ENCODE measurements at places on chromosomes 12 and 14.

DNA sequence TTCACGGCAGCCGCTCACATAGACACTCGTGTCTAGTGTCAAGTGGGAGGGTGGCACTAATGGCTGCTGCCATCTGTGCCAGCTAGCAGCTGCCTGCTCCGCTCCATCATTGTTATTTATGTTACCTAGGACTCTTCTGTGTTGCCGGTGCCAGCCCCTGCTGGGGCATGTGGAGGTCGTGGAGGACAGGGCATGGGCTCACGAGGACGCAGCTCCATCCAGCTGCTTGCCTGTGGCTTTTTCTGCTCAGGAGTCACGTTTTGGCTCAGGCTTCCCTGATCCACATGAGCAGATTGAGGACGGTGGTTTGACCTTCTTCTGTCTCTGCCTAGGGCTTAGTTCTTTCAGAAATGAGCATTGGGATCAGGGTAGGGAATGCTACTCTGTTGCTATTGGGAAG, 31.2 kb downstream of the TPCN1 start:
- no peak for DNase-seq

GRCh38 chr14:81534510-81535074, 939 bp upstream of the SEL1L start:
- DNase-seq = no peak

DNA sequence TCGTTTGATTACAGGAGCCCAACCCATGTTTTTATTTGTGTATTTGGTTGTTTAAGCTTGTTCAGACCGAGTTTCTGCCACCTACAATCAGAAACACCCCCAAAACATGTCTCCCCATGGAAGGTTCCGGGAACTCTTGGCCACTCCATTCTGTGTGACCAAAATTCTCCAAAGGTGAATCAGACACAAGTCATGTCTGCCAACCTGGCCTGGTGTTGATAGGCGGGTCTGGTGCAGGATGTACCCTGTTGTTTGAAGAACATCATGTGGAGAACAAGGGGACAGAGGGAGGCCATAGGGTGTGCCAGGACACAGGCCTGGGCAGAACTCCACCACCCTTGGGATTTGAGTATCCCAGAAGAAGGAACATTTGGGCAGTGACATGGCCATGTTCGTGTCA, 147.1 kb upstream of the MYL2 start:
- DNase-seq = no peak

- DNase-seq = no peak
These were observed 40.4 kb upstream of the PPP2R5C start for GRCh38 chr14:101721111-101721510.

- DNase-seq = no peak
These were observed 495.0 kb upstream of the TMPO start for GRCh38 chr12:98020376-98020775.

DNA sequence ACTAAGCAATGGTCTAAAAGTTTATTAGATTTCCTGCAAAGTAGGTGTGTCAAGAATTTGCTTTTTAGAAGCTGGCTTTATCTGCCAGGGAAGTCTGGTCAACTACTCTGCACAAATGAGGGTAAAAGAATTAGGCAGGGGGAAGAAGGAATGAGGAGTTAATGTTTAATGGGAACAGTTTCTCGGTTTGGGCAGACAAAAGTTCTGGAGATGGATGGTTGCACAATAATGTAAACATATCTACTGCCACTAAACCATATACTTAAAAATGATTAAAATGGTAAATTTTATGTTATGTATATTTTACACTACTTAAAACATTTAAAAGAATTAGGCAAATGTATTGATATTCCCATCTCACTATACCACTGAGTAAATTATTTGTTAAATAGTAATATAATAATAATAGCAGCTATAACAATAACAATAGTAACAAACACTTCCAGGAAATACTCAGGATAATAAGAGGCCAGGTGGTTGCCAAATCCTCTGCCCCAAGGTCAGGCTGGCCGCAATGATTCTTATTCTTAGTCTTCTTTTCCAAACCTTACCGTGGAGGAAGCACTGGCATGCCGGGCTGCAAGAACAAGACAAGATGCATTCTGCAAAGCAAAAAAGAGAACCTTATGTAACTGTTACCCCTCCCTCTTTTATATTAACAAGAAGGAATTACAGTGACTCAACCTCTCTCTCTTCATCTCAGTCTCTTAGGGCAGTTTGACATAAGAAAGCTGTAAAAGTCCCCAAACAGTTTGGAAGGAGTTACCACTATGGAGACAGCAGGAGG, 13.9 kb downstream of the CS start:
- no peak for DNase-seq

DNA sequence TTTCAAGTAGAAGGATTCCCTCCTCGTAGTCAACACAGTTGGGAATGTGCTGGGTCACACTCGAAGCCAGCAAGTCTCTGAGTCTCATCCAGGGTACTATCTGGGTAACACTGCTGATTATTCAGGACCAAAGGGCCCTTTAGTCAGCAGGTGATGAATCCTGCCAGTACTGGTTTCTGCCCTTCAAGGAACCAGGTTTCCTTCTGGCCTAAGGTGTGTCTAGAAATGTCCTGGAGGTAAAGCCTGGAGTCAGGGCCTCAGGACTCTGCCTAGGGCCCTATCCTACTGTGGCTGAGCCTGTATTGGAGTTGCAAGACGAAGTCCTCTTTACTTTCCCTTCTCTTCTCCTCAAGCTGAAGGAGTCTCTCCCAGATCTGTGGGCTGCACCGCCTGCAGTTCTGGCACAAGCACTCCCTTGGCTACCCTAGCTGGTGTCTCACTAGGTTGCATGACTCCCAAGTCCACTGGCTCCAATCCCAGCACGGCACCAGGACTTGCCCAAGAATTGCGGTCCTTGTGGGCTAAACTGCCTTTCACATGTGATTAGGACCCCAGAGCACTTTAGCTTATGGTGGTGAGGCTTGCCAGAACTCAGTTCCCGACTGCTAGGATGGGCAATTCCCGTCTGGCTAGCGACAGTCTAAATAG, 193.7 kb upstream of the PDE3A start:
- DNase-seq = no peak
